ENCODE measurements at places on chromosomes 12 and 14. TPM values are rescaled to one million over a fixed set of nuclear protein-coding genes. Genes with fewer than 3 reads are reported as not detected.

The PTHLH gene
- 38.1 TPM for total RNA-seq

The METAP2 gene
- total RNA-seq, result 79.8 TPM

The TGM1 gene
- 16.6 TPM for total RNA-seq

DNA sequence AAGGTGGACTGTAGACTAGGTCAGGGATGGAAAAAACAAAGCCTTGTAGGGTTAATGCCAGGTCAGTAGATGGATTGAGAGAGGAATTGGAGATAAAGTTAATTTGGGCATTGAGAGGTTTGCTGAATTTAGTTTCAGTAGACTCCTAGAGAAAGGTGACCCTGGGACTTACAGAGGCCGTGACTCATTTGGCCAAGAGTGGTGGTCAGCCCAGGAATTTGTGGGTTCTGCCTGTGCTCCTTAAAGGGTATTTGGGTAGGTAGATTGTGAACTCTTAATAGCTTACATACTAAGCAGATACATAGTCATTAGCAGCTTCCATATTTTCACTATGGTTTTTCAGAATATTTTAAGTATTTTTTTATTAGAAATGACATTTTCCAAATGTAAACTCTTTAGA, 21.8 kb downstream of the PLEKHA5 start:
- no peak overlapping the region for H3K4me3 ChIP-seq
- no peak overlapping the region for H3K27ac ChIP-seq
- no peak for DNase-seq
- peaks cover 61% of the 10 kb centered on the region for H3K36me3 ChIP-seq
- H3K27me3 ChIP-seq, result no peaks in the 10 kb centered on the region
- H3K4me1 ChIP-seq, result peaks cover 12% of the 10 kb centered on the region

- DNase-seq, result no peak
- peaks cover 11% of the 10 kb centered on the region for H3K4me1 ChIP-seq
- no peak overlapping the region for H3K4me3 ChIP-seq
- H3K36me3 ChIP-seq, result no peaks in the 10 kb centered on the region
- peaks cover 25% of the 10 kb centered on the region for H3K27me3 ChIP-seq
- no peak overlapping the region for H3K27ac ChIP-seq
Measured at GRCh38 chr12:45093051-45093450, 42.2 kb upstream of the DBX2 start.

The CRIP2 gene
- 11.2 TPM for total RNA-seq

DNA sequence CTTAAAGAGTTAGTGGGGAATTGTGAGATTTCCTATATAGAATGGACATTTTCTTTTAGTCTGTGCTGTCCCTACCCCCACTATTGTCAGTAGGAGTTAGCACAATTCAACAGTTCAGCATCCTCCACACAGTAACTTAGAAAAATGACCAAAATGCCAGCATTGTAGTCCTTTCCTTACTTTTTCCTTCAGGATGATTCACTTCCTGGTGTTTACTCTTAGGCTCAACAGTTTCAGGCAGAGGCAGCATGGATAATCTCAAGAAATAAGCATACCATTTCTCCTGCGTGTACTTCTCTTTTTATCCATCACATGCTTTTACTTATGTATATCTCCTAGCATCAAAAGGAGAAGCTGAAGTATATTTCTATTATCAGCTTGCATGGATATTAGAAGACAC, 683.4 kb downstream of the SLC16A7 start:
- DNase-seq, result no peak
- no peaks in the 10 kb centered on the region for H3K27me3 ChIP-seq
- H3K27ac ChIP-seq, result no peak overlapping the region
- no peaks in the 10 kb centered on the region for H3K36me3 ChIP-seq
- H3K4me3 ChIP-seq, result no peak overlapping the region
- no peaks in the 10 kb centered on the region for H3K4me1 ChIP-seq

DNA sequence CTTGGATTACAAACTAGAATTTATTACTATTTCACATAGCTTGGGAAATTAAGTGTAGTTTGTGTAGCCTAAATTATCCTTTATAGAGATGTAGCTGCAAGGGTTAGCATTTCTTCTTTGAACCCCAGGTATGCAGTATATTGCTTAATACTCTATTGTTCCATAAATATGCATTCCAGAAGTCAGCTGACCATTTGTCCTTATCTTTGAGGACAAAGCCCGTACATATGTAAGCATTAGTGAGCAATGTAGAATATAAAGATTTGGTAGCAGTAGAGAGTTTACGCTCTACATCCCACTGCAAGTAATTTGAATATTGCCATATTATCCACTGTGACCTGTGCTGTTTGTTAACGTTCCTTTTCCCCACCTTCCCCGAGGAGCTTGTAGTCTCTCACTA, 26.9 kb downstream of the PPM1A start:
- peaks cover 33% of the 10 kb centered on the region for H3K4me1 ChIP-seq
- H3K27me3 ChIP-seq, result no peaks in the 10 kb centered on the region

The KANSL2 gene
- 47.0 TPM for total RNA-seq

DNA sequence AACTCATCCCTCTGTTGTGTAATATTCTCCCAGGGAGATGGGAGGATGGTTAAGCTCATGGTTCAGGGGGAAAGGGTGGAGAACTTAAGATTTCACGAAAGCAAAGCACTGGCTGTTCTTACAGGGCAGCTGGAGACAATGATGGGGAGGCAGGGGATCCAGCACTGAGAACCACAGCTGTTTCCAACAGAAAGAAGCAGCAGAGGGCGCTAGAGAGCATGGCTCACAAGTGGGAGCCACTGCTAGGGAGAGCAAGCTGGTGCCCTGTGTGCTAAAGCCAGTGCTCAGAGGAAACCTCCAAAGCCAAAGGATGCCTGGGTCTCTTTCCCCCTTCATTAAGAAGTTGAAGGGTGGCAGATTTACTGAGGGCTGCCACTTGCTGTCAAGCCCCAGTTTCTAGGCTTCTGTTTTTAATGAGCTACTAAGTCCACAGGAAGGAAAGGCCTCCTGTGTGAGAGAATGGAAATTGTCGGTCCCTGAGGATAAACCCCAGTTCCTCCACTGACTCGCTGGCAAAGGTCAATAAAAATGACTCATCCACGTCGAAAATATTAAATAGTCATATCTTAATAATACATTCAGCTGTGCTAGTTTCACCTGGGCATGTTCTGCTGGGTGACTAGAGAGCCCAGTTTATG, 199.7 kb downstream of the ANO2 start:
- H3K4me3 ChIP-seq, result no peak overlapping the region
- DNase-seq, result peak; percentile 78
- H3K27me3 ChIP-seq, result peaks cover 31% of the 10 kb centered on the region
- peaks cover 4% of the 10 kb centered on the region for H3K4me1 ChIP-seq

DNA sequence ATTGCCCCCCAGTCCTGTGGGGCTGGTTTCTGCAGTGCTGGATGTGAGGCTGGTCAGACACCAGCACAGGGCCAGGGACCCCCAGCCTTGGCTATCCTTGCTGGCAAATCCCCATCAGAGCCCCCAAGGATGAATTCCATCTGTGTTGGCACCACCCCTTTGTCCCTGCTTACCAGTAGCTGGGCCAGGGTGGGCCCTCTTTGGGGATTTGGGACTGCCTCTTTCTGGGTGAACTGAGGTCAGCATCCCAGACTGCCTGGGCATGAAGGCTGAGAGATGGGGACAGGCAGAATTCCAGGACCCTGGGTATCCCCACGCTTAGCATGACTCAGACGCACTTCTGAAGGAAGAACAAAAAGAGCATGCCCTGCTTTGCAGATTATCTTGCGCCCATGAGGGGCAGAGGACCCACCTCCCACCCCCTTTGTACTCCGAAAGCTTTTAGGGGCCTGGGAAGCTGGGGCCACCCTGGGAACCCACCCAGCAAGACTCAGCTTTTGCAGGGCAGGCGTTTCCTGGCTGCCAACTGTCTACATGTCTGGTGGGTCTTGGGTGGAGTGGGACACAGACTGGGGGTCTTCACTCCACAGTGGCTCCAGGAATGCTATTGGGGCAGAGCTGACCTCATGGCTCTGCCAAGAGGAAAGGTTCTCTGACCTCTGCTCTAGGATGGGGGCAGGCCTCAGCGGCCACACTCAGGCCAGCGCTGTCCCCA, 26.8 kb downstream of the RFLNA start:
- DNase-seq, result no peak
- H3K27me3 ChIP-seq, result peaks cover 16% of the 10 kb centered on the region
- no peak overlapping the region for H3K4me3 ChIP-seq
- H3K4me1 ChIP-seq, result peaks cover 22% of the 10 kb centered on the region
- H3K27ac ChIP-seq, result peak overlapping the region; percentile 75
- H3K36me3 ChIP-seq, result peaks cover 26% of the 10 kb centered on the region

- no peak for DNase-seq
- peaks cover 6% of the 10 kb centered on the region for H3K4me1 ChIP-seq
- H3K27ac ChIP-seq, result no peak overlapping the region
- no peak overlapping the region for H3K4me3 ChIP-seq
- H3K36me3 ChIP-seq, result no peaks in the 10 kb centered on the region
- H3K27me3 ChIP-seq, result no peaks in the 10 kb centered on the region
Measured at GRCh38 chr14:75497191-75497590, 25.1 kb upstream of the BATF start.

GRCh38 chr12:77687321-77687720, 143.4 kb upstream of the NAV3 start:
- DNase-seq, result no peak
- peaks cover 4% of the 10 kb centered on the region for H3K27me3 ChIP-seq
- peaks cover 5% of the 10 kb centered on the region for H3K4me1 ChIP-seq
- no peak overlapping the region for H3K27ac ChIP-seq
- H3K4me3 ChIP-seq, result no peak overlapping the region
- no peaks in the 10 kb centered on the region for H3K36me3 ChIP-seq

DNA sequence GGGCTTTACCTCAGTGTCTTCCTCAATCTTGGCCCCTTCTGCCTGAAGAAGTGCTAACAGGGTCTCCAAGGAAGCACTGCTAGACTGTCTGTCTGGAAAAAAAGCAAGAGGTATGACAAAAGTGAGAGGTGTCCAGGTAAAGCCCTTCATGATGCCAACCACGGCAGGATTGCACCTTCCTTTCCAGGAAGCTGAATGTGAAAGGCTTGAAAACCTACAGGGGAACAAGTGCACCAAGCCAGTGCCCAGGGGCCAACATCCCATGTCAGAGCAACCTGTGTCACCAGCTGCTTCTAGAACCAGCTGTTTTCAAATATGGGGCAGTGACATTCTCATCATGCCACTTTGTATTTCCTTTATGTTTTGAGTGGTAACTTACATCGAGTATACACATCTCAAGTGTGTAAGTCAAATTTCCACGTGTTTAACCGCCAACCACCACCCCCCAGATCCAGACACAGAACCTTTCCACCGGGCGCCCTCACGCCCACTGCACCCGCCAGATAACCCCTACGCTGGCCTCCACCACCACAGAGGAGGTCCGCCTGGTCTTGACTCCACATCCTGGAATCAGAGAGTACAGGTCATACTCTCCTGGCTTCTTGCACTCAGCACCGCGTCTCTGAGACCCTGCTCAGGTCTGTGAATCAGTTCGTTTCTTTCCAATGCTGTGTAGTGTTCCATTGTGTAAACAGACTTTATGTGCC, 27.3 kb downstream of the VPS37B start:
- peaks cover 30% of the 10 kb centered on the region for H3K4me1 ChIP-seq
- H3K27ac ChIP-seq, result peak overlapping the region; percentile 36
- no peak overlapping the region for H3K4me3 ChIP-seq
- no peaks in the 10 kb centered on the region for H3K27me3 ChIP-seq
- no peak for DNase-seq

DNA sequence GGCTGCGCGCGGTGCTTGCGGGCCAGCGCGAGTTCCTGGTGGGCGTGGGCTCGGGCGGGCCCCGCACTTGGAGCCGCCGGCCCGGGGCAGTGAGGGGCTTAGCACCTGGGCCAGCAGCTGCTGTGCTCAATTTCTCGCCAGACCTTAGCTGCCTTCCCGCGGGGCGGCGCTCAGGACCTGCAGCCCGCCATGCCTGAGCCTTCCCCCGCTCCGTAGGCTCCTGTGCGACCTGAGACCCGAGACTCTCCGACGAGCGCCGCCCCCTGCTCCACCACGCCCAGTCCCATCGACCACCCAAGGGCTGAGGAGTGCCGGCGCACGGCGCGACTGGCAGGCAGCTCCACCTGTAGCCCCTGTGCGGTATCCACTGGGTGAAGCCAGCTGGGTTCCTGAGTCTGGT, 46.0 kb upstream of the PLEKHG3 start:
- no peaks in the 10 kb centered on the region for H3K36me3 ChIP-seq
- H3K27me3 ChIP-seq, result no peaks in the 10 kb centered on the region
- no peak for DNase-seq
- no peak overlapping the region for H3K27ac ChIP-seq
- H3K4me3 ChIP-seq, result no peak overlapping the region

All from type B pancreatic cell (in vitro differentiated cells).